EL (cell line): ENCODE measurements at places on chromosomes 12 and 14.

DNA sequence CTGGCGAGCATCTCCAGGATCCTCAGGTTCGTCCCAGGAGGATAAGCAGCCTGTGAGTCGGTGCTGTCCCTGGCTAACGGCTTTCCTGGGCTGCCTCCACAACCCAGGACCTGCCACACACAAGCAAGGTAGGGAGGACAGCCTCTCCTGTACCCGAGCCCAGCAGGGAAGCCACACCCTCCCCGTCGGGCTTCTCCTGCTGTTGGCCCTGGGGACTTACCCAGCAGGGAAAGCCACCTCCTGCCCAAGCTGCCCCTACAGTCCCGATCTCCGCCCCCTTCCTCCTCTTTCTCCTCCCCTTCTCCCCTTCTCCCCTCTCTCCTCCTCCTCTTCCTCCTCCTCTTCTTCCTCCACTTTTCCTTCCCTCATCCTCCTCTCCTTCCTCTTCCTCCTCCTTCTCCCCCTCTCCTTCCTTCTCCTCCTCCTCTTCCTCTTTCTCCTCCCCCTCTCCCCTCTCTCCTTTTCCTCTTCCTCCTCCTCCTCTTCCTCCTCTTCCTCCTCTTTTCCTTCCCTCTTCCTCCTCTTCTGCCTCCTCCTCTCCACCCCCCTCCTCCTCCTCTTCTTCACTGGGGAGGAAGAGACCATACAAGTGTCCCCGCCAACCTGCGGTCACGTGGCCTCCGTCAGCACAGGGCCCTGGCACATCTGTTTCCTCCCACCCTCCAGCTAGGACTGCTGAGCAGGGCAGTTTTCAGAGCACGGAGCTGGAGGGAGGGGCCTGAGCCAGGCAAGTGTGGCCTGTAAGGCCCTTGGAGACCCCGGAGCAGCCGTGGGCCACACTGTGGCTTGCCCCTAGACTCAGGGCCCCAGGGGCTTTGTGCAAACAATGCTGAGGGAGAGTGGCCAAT lies 17.3 kb upstream of the RFLNA start:
- DNase-seq = no peak

- DNase-seq = no peak
Measured at GRCh38 chr12:94272280-94272679, 123.9 kb downstream of the PLXNC1 start.

- DNase-seq = no peak
Measured at GRCh38 chr12:62711631-62712241, 223.2 kb downstream of the PPM1H start.

- no peak for DNase-seq
Measured at GRCh38 chr14:56687123-56687522, 107.5 kb downstream of the TMEM260 start.

DNA sequence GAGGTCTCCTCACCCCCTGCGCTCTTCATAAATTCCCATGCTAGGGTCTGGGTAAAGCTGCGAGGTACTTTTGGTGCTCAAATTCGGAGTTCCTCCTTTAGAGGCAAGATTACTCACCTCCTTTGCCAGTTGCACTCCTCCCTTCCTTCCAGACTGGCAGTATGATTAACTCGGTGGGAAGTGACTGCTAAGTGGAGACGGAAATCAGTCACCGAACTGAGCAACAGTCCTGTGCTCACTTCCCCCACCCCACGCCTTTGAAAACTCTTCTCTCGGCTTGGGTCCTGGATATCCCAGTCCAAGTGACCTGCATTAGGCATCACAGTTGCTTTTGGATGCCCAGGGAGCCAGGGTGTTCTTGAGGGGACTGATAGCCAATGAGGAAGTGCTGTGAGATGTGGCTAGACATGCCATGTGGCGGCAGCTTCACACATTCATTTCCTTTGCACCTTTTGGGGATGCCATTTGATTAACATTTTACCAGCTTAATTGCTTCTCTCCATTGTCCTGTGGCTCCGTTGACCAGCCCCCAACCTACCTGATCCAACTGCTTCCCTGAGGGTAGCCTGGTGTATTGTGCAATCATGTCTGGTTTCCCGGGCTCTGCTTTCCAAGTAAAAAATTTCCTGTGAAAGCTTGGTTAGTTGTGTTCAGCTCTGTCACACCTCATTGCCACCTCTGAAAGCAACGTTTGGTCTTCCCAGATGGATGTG lies 840 bp downstream of the PNP start:
- peak; percentile 76 for DNase-seq

DNA sequence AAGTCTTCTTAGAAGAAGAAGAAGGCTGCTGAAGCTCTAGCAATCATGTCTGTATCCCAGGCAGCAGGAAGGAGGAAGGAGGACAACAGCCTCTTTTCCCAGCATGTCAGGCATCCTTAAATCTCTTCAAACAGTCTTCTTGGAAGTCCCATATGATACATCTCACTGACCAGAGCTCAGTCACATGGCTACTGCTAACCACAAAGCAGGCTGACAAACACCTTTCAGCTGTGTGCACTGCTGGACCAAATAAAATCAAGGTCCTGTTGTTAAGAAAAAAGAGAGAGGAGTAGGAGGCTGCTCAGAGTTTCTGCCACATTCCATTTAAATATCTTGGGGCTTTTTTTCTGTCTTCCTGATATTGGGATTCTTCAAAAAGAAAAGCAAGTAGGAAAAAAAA lies 203.4 kb upstream of the PELI2 start:
- no peak for DNase-seq

DNA sequence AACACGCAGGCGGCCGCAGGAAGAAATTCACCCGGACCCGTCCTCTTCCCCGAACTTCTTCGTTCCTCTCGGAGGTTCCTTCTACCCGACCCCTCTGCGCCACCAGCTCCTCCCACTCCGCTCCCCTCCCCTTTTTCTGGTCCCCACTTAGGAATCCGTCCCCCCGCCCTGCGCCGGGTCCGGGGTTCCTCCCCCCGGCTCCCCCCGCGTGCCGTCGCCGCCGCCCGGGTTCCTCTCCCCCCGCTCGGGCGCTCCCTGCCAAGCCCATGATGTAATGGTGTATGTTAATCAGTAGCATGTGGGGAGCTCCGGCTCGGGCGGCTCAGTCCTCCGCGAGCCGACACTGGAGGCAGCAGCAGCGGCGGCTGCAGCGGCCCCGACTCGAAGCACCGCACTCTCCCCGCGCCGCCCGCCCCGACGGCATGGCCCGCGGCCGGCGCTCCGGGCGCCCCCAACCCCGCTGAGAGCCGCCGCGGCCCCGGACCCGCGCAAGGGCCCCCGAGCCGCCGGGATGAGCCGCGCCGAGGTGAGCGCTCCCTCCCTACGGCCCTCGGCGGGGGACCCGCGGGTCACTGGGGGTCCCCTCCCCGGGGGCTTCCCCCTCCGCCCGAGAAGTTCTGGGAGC lies 1.0 kb upstream of the SAMD4A start:
- DNase-seq = peak; percentile 95

GRCh38 chr12:122368361-122369073 lies 54.0 kb downstream of the CLIP1 start:
- DNase-seq = peak; percentile 56

DNA sequence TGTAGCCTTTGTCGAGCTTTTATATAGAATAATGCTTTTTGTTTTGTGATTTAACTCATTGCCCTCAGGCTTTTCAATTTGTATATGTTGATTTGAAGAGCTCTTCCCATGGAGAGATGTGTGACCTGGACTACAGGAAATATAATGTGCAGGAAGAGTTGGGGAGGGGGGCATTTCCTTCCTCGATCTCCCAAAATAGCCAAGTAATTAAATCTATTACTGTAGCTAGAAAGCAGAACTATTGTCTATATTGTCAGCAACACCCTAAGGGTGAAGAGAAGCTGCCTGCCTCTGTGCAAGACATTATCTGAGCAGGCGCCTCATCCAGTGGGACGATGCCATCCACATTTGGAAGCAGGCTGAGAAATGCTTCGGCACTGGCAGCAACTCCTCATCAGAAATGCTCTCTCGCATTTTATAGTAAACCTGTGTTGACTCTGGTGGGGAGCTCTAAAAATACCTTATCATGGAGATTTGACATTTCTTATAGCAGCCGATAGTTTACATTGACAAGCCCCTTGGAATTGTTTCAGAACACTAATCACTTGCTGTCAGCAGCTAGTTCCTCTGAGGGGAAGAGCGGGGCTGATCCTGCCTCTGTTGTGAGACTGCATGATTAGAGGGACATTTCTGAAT lies 392.5 kb upstream of the RGS6 start:
- DNase-seq = no peak

DNA sequence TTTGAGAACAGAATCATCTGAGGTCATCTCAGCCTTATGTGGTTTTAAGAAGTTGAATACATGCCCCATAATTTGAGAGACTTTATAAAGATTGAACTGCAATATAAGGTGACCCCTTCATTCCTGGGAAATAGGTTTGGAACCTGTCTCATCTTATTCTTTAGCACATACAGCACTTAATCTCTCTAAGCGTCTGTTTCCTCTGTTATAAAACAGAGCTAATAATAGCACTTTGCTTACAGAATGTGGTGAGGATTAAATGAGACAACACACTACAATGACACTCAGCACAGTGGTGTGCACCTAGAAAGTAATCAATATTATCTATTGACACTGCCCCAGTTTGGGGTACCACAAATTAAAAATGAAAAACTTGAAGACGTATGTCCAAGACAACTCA lies 102.1 kb downstream of the DUSP6 start:
- DNase-seq = no peak

DNA sequence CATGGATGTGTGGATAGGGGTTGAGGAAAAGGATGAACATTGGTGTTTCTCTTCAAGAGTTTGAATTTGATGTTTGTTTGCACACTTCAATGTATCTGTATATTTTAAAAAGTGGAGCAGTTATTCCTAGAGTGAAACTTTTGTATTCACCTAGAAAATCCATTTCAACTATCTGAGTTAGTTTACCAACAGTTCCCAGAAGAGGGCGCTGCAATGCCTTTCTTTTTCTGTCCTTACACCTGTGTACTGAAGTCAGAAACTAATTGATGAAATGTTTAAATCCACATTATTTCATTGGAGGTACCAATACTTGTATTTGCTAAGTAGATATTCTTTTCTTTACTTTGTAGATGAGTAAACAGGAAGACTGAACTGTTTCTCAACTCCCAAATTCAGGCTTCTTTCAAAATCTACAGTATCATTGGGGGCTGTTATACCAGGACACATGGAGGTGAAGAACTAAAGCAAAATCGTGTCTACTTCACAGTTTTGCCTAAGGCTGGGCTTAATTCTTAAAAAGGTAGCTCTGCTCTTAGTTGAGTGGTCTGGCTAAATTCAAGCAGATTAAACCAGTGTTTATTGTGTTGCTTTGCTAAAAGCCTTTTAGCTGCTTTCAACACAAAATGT lies 26.6 kb upstream of the KLRB1 start:
- DNase-seq = peak; percentile 44

DNA sequence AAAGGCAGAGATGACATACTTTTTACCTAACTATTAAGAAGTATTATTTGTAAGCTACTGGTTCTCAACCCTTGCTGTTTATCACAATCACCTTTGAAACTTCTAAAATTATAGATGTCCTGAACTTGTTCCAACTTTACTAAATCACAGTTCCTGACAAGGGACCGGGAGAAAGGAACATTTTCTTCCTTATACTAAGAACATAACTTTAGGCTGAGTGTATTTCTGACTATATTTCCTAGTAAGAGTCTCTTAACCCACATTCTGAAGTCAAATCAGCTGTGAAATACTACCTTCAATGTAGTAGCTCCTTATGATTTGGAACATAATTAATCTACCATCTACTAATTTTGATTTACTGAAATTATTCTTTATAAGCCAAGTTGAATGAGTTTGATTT lies 80.2 kb downstream of the BAZ1A start:
- no peak for DNase-seq

GRCh38 chr14:55802986-55803872 lies 223.2 kb downstream of the KTN1 start:
- DNase-seq = peak; percentile 42

GRCh38 chr14:90816681-90817436 lies 629 bp upstream of the TTC7B start:
- no peak for DNase-seq

GRCh38 chr14:44162197-44162596 lies 344.9 kb downstream of the FSCB start:
- no peak for DNase-seq

- DNase-seq = peak; percentile 88
Measured at GRCh38 chr14:101761032-101761880, at the start of gene PPP2R5C. Gene PPP2R5C, plus strand, starts transcription at chr14:101761709. Its CDS starts 185 bp downstream, at chr14:101761894.

DNA sequence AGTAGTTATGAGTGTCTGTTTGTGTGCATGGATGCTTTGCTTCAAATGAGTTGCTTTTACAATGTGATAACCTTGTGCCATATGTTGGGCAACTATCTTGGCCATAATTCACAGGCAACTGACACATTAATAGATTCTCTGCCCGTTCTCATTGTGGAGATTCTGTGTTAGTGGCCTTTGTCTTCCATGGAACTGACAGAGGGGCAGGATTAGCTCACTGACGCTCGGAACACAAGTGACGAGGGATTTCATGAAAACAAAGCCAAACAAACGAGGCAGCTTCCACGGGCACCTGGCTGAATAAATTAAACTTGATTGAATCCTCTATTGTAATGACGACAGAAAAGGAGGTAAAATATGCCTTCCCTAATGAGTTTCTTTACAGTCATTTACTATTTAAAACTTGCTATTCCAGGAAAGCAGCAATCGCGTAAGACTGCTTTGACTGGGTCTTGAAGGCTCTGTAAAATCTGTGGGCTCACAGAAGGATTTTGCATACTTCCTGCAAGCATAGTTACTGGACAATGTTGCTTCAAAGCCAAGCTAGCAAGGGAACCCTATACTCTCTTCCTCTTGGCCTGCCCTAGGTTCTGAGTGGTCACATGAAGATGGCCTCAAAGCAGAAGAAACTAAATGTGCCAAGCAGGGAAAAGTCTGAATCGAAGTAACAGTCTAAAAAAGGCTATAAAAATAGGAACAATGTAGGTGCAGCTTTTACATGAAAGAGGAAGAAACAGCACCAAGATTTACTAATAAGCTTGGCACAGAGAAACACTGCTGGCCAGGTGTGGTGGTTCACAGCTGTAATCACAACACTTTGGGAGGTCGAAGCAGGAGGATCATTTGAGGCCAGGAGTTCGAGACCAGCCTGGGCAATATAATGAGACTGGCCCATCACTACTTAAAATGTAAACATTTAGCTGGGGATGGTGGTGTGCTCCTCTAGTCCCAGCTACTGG lies 28.1 kb upstream of the SINHCAF start:
- DNase-seq = no peak

- peak; percentile 50 for DNase-seq
Measured at GRCh38 chr14:77761205-77761931, 412 bp upstream of the SNW1 start.

DNA sequence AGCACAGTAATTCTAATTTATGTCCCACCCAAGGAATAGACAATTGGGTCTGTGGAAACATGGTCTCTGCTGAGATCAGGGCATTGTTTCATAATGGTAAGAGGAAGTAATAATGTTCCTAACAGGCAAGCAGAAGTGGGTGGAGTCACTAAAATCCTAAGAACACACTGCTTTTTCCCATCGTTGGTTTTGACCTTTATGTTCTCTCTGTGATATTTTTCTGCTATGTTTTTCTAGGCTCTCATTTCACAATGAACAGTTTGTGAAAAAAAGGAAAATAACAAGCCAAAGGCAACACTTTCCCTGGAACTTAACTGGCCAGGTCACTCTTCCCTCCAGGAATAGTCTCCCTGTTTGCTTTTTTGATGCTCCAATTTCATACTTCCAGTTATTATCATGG lies 80.6 kb upstream of the OVCH1 start:
- no peak for DNase-seq
